ENCODE measurements at places on chromosomes 7 and 10.
A peak's percentile ranks its signal among the peaks of the same experiment; 100 is the strongest.

DNA sequence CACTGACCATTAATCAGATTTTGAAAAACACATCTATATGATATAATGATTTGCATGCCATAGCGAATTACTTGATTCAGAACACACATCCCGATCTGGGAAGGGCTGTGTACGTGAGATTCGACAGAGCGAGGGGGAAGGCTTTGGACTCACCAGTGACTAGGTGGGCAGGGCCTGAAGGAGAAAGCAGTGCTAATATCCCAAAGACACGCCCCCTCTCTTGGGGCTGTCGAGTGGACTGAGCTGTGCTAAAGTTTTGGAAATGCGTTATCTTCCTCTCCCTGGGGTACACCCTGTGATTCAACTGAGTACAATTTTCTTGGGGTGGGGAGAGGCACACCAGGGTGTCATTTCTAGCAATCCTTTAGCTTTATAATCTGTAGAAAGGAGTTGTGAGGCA lies 1.8 kb downstream of the LRRC17 start:
- no peak for DNase-seq

- DNase-seq, result peak; percentile 90
Measured at GRCh38 chr7:101390901-101391301, 28.2 kb downstream of the COL26A1 start.

- no peak for DNase-seq
Measured at GRCh38 chr10:66591865-66592264, 334.0 kb upstream of the LRRTM3 start.

DNA sequence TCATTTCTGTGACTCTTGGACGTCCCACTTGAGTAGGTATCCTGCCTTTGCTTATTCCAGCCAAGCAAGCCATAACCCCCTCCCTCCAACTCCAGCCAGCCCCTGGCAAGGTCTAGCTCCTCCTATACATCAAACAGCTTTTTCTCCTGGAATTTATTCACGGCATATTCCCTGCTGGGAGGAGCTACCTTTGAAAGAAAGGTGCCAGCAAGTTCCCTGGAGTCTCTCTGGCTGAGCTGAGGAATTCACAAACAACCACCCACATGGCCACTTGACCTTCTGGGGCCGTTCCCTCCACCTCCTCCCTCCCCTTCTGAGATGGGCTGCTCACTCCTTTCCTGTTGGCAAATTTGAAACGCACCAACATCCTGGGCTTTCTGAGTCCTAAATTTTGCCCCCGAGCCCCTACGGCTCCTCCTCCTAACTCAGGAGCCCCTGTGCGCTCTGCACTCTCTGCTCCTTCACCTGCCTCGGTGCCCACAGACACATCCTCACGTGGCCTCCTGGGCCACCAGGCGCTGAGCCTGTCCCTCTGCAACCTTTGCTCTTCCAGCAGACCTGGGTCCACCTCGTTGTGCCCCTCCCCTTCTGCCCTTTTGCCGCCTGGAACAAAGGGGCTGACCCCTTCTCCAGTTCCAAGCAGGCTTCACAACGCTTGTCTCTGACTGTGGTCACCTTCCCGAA lies 48.0 kb downstream of the HSPA12A start:
- DNase-seq, result no peak

- DNase-seq, result peak; percentile 50
Measured at GRCh38 chr10:29767968-29768367, 133.2 kb upstream of the SVIL start.

DNA sequence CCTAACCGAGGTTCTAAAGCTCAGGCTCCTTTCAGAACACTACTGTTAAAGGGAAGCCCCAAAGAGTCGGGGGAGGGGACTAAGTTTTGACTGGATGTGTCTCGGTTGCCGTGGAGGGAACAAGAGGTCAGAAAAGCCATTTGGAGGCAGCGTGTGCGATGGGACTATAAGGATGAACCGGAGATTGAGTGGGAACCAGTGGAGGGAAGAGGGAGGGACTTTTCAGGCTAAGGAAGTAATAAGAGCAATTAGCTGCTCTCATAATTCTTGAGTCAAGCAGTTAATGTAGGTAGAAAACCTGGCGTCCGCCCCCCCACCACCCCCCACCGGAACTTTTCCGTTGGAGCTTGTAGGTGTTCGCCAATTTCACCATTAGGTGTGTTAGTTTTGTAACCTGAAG lies 491 bp upstream of the AKAP9 start:
- DNase-seq, result peak; percentile 49

- no peak for DNase-seq
Measured at GRCh38 chr7:141133646-141134045, 59.8 kb downstream of the TMEM178B start.

DNA sequence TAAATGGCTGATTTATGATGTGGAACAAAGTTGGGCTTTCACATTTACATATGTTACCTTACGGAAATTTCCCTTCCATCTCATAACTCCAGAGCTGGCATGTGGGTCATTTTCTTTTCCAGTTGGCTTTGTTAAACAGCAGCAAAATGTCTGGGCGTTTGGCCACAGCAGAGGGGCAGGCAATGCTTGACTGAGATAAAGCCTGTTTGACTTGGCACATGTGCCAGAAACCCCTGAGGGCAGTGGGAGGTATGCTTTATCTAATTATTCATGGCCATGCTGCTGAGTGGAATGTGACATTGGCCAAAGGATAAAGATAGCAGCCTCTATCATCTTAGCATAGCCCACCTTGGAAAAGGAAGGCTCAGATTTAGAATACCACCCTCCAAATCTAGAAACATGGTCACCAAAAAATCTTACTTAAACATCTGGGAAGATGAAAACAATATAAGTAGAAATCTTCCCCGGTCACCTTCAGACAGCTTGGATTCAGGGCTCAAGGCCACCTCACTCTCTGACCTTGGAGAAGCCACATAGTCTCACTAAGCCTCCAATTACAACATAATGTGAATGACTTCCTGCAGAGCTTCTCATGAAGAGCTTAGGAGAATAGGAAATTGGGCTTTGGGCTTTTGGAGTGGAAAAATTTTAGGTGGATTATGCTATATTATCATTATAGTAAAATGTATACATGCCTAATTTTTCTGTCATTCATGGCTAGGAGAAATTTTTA lies 101.5 kb downstream of the GRM3 start:
- no peak for DNase-seq

GRCh38 chr10:53325066-53325465 lies 552.5 kb upstream of the MBL2 start:
- DNase-seq, result no peak

DNA sequence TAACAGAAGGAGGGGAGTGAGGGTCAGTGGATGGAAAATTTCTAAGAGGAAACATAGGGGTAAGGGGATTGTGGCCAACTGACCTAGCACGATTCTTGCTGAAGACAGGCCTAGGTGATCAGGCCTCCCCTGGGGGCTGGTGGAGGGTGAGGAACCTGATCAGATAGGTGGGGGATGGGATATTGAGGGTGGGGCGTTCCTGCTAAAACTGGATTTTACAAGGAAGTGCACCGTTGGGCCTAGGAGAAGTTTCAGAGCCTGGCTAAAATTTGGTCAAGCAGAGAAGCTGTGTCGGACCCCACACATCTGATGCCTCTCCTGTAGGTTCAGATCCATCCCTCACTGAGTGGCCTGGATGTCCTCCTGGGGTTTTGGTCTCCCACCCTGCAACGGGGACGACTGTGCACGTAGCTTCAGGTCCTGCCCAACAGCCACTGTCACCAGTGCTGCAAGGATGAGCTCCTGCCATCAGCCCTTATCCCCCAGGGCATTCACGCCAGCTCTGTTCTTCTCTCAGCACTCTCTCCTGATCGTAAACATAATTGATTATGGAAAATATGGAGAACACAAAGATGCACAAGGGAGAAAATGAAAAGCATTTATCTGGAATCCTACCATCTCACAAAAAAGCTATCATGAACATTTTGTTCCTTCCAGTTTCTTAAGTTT lies 89.9 kb downstream of the ADCY1 start:
- no peak for DNase-seq

GRCh38 chr10:24255115-24255880 lies 46.4 kb downstream of the KIAA1217 start:
- no peak for DNase-seq

- DNase-seq, result no peak
Measured at GRCh38 chr10:30538086-30538485, 91.5 kb downstream of the LYZL2 start.

DNA sequence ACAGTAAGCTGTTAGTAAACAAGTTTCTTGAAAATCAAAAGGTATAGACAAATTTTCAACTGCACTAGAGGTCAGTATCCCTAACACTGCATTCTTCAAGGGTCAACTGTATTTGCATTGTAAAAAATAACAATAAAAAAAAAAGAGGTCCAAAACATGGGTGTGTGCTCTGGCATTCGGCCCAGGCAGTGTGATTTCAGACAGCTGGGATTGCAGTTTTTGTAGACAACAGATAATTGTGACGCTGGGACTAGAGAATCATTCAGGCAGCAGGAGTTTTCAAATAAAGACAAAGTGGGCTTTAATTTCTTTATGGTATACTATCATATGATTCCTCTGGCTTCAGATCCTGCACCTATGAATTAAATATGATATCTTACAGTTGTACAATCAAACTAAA lies 543.2 kb upstream of the SEMA3D start:
- DNase-seq, result no peak

- peak; percentile 80 for DNase-seq
Measured at GRCh38 chr10:117167789-117168674, 29.3 kb upstream of the KCNK18 start.

DNA sequence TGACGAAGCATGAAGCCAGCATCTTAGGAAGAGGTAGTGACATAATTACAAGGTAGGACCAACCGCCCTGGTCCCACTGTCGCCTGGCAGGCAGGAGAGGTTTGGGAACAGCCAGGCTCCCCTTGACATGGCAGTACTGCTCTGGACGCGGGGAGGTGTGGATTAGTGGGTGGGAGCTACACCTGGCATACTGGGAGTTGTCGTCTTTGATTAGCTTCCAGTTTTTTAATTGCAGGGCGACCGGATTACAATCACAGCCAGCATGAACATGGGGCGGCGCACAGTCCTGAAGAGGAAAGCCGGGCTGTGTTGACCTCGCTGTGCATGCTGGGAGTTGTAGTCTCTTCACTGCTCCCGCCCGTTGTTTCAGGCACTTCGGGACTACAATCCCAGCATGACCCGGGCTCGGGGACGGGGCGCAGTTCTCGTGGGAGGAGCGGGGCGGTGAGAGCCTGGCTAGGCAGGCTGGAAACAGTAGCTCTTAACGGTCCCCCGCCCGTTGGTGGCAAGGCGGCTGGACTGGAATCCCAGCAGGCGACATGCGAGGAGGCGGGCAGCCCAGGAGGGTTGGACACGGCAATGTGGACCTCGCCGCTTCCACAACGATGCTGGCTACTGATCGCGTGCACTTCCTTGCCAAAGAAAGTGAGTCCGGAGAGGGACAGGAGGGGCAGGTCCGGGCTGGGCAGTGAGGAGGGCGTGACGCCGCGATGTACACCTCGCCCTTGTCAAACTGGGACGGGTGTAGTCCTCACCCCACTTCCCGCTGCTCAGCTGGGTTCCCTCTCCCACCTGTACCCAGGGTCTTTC lies 98.0 kb upstream of the ZNF722 start:
- DNase-seq, result peak; percentile 93

- DNase-seq, result no peak
Measured at GRCh38 chr10:132806561-132807003, 20.6 kb upstream of the NKX6-2 start.

DNA sequence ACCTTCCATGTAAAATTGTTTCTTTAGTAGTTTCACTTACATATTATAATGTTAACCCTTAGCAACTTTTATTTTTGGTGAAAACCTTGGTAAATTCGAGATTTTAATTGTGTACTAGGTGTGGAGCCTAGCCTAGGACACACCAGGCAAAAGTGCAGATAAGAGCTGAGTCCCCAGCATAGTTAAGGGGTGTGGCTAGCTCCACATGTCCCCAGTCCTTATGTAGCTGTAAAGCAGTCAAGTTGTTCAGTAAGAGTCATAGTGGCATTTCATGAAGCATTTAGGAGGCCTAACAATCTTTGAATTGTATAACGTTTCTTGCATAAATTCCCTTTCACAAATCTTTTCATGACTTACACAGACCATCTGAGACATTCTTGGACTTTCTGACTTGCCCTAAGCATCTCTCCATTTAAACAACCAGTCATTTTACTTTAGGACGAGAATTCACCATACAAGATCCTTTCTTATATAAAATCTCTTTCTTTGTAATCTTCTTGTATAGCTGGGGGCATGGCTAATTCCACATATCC lies 53.8 kb upstream of the INHBA start:
- DNase-seq, result no peak

DNA sequence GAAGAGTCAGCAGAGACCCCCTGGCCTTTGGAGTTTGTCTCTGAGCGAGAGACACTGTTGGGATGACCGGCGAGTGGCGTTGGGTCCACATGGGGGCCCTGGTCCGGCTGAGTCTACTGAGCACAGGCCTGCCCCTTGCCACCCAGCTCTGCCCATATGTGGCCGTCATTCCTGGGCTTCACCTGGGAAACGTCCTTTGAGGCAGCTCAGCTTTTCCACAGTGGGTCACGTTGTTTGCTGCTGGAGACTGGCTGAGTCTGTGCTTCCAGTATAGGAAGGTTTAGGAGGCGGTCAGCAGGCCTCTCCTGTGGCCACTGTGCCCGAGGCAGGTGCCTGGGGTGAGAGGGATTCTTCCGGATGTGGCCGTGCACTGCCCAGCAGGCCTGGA lies 17.1 kb downstream of the ADAM8 start:
- DNase-seq, result no peak

DNA sequence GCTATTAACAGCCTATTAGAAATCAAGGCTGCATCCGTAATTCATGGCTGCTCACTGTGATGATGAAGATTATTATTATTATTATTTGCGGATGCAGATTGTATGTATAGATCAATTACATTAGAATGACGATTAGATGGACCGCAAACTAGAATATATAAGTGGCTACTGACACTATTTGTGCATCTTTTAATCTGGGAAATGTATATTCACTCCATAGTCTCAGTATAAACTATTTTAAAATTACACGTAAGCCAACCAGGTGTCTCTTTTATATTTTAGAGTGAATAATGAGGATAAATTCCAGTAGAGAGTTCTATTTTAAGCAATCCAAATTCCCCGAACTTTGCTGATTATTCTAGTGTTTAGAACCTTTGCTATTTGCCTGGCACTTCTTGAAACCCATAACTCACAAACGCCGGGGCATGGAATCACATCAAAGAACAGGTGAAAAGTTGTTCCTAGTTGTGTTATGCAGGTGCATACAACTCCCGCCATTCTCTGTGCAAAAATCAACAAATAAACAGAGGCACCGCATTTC lies 509 bp upstream of the ING3 start:
- peak; percentile 39 for DNase-seq

GRCh38 chr7:41336981-41337380 lies 365.9 kb downstream of the INHBA start:
- DNase-seq, result no peak

DNA sequence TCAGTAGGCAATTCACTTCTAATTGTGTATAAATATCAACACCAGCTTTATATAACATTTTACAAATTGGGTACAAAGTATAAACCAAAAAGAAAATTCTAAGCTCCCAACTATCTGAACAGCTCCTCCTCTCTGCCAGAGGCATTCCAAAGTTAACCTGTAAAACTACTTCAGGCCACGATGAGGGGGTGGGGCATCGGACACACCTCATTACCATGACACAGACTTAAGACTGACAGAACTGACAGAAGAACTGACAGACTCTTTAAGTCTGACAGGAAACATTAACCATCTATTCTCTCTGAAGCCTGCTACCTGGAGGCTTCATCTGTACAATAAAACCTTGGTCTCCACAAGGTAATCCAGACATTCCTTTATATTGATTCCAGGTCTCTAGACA lies 12.3 kb downstream of the ESYT2 start:
- DNase-seq, result no peak
